ENCODE measurements at places on chromosomes 7 and 10. TPM values are rescaled to one million over a fixed set of nuclear protein-coding genes. Genes with fewer than 3 reads are reported as not detected.

The OGDHL gene
- total RNA-seq, result 13.9 TPM

The CPN1 gene
- total RNA-seq, result not detected

The CFAP46 gene
- not detected for total RNA-seq

The AS3MT gene
- 1.2 TPM for total RNA-seq

The MEOX2 gene
- total RNA-seq, result not detected

The WDFY4 gene
- not detected for total RNA-seq

The RAB18 gene
- 40.7 TPM for total RNA-seq

The HMX2 gene
- total RNA-seq, result not detected

The LUC7L2 gene
- 37.5 TPM for total RNA-seq

The PODXL gene
- 0.61 TPM for total RNA-seq

The PDE1C gene
- total RNA-seq, result 10.2 TPM

The EXOC6 gene
- total RNA-seq, result 5.3 TPM

The CDH23 gene
- total RNA-seq, result not detected

The HOXA10 gene
- 22.1 TPM for total RNA-seq

The NHLRC2 gene
- 9.8 TPM for total RNA-seq

The ADAP1 gene
- total RNA-seq, result not detected

The FEZF1 gene
- total RNA-seq, result not detected

The SLC39A12 gene
- total RNA-seq, result not detected

The TMEM26 gene
- total RNA-seq, result not detected

The C10orf105 gene
- not detected for total RNA-seq

The ICA1 gene
- total RNA-seq, result 2.1 TPM

The PSMA2 gene
- total RNA-seq, result 172 TPM

The AGAP5 gene
- total RNA-seq, result not detected

The SPDYE6 gene
- total RNA-seq, result not detected

The MARCHF5 gene
- total RNA-seq, result 9.4 TPM

The AQP1 gene
- total RNA-seq, result not detected

The GNGT1 gene
- not detected for total RNA-seq

The AKR1C1 gene
- total RNA-seq, result 7,564 TPM

The SLC25A13 gene
- 45.0 TPM for total RNA-seq

The C7orf33 gene
- not detected for total RNA-seq

The CABCOCO1 gene
- total RNA-seq, result 0.24 TPM

The KCNK18 gene
- total RNA-seq, result not detected

The CALHM3 gene
- total RNA-seq, result not detected

The CYP26A1 gene
- total RNA-seq, result not detected

The WDR86 gene
- total RNA-seq, result not detected

The NRG3 gene
- 0.87 TPM for total RNA-seq

The KNDC1 gene
- 1.1 TPM for total RNA-seq

The ZNF398 gene
- total RNA-seq, result 2.4 TPM

The ZNF282 gene
- total RNA-seq, result 20.2 TPM

The NME8 gene
- total RNA-seq, result not detected

The STAG3 gene
- total RNA-seq, result not detected

The LLCFC1 gene
- not detected for total RNA-seq

The AHR gene
- total RNA-seq, result 36.1 TPM

The TCF7L2 gene
- total RNA-seq, result 0.47 TPM

The MYO3A gene
- 4.5 TPM for total RNA-seq

The WNT2 gene
- not detected for total RNA-seq

The ENTPD1 gene
- 0.03 TPM for total RNA-seq

The LBX1 gene
- total RNA-seq, result not detected

Data from Caki2 (cell line).